ENCODE measurements at places on chromosomes 2 and 18. TPM values are rescaled to one million over a fixed set of nuclear protein-coding genes. Genes with fewer than 3 reads are reported as not detected.

DNA sequence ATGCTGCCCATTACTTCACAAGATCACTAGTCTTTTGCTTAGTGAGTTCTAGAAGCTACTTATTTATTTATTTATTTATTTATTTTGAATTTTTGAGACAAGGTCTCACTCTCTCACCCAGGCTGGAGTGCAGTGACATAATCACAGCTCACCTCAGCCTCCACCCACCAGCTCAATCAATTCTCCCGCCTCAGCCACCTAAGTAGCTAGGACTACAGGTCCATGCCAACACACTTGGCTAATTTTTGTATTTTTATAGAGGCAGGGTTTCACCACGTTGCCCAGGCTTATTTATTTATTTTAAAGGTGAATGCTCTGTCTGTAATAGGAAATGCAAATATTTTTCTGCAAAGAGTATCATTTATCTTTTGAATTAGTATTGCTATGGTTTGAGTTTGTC is 67.7 kb downstream of the ATAD2B start:
- DNase-seq, result no peak

- DNase-seq, result no peak
Measured at GRCh38 chr2:46716927-46717326, 198.7 kb downstream of the MCFD2 start.

DNA sequence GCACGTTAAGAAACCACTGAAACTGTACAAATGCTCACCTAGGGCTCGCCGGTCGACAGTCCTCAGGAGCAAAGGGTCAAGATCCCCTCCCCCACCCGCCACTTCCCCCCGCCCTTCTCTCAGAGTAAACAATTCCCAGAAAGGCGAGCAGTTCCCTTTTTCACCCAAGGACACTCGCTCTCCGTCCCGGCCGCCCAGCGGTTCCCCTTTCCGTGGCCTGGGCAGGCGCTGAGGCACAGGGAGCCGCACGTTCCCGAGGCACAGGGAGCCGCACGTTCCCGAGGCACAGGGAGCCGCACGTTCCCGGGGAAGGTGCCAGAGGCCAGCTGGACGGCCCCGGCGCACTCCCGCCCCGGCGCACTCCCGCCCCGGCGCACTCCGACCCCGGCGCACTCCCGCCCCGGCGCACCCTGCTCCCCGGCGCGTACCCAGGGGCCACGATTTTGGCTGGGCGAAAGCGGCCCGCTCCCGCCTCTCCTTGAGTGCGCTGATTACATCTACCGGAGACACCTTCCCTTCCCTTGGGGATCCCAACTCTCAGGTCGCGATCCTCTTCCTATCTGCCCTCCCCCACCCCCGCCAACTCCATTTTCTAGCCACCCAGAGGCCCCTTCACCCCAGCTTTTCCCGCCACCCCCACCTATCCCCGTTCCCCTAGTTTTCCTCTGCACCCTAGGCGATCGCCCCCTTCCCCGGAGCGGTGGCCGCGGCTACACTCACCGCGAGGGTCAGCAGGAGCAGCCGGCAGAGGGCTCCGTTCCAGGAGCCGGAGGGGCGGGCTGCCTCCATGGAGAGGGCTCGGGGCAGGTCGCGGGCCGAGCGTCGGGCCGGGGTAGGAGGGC is 817 bp downstream of the DSC2 start:
- DNase-seq, result no peak

- no peak for DNase-seq
Measured at GRCh38 chr2:181948227-181948626, 37.4 kb upstream of the PPP1R1C start.

DNA sequence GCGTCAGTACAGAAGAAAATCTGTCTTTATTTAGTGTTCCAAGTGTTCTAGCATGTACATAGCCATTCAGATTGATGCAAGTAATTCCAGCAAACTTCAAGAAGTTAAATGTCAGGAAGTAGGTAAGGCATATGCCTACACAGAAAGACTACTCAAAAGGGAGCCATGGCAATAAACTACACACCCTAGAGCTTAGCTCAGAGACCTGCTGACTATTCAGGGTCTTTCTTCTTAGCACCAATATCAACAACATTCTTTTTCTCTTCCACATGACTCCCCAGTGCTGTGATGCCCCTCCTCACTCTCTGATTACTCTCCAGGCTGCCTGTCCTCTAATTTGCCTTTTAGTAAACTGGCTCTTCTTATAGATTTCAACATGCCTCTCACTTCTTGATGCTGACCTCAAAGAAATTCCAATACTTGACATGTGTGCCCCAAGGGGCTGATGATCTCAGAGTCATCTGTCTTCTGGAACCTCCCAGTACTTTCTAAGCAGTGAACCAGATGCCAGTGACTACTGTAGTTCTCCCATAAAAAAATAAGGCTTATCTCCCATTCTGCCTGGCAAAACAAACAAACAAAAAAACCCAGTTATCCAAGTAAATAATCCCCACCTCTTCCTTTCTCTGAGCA is 909.2 kb upstream of the FANCL start:
- no peak for DNase-seq

GRCh38 chr2:188332619-188333018 is 40.9 kb downstream of the GULP1 start:
- DNase-seq, result no peak

- DNase-seq, result no peak
Measured at GRCh38 chr2:206424134-206424533, 19.2 kb upstream of the ADAM23 start.

DNA sequence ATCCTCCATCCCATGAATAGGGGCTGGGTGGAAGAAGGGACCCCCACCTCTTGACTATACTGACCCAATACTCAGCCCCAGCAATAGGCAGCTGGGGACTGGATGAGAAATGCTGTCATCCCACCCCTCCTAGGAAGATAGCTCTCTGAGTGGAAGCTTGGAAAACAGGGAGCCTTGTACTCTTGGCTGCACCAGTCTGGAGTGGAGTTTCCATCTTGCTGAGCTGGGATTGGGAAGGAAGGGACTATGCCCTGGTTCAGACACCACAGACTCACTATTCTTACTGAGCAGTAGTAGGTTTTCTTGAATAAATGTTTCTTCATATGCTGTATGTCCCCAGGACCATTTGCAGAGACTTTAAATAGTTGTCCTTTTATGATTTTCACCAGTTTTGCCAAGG is 7.4 kb downstream of the DCAF17 start:
- DNase-seq, result no peak

DNA sequence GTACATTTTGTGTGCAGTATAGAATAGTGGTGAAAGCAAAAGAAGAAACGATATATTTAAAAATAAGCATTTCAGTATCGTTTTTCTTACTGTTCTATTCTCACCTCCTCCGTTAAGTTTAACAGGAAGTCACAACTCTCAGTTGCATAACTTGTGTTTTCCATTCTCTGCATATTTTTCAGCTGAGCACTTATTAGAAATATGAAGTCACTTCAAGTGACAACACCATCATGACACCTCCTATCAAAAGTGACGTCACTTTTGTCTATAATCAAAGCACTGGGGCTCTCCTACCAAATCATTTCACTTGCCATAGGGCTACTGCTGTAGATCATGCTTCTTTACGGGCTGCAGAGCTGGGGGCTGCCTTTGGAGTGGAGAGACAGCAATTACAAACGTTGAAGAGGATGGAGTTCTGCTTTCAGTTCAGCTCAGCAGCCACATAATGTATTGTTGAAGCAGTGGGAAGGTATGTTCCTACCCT is 36.3 kb downstream of the STAT4 start:
- no peak for DNase-seq

DNA sequence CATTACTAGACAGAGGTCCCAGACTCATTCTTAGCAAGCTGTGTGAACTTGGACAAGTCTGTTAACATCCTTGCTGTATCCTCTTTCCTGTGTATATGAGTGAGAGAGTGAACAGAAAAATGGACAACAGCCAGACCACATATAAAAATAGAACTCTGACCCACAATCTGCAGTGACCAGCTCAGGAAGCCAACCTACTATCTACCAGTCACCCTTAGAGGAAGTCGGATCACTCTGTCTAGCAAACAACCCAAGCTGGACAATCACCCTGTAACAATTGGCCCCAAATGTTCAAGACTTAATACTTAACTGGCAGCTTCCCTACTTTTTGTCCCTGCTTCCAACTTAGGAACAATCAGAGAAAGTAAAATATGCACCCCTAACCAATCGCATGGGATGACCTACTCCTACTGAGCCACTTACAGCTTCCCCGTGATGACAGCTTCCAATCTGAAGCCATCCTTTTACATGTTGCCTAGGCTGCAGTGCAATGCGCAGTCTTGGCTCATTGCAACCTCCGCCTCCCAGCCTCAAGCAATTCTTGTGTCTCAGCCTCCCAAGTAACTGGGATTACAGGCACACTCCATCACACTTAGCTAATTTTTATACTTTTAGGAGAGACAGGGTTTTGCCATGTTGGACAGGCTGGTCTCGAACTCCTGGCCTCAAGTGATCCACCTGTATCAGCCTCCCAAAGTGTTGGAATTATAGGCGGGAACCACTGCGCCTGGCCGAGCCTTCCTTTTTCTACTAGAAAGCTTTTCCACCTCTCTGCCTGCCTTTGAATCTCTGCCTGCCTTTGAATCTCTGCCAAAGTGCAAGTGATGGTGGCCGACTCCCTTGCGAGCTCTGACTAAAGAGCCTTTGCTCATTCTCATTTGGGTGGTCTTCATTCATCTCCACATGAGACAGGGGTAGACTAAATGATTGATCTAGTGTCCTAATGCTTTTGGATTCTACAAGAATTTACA is 158.3 kb upstream of the NDUFV2 start:
- no peak for DNase-seq

PROM2 gene
- total RNA-seq, result 1.6 TPM

NPC1 gene
- total RNA-seq, result 36.5 TPM

NCKAP5 gene
- 0.46 TPM for total RNA-seq

COL5A2 gene
- 1,955 TPM for total RNA-seq

RGPD4 gene
- 0.18 TPM for total RNA-seq

NHEJ1 gene
- total RNA-seq, result 19.3 TPM

NEU2 gene
- total RNA-seq, result not detected
